Activated T-helper 1 cell treated with anti-CD3 and anti-CD28 coated beads, Interleukin-2, amount 50 U/mL, for 16 hours (primary cell): ENCODE measurements at places on chromosomes 1 and 21.

DNA sequence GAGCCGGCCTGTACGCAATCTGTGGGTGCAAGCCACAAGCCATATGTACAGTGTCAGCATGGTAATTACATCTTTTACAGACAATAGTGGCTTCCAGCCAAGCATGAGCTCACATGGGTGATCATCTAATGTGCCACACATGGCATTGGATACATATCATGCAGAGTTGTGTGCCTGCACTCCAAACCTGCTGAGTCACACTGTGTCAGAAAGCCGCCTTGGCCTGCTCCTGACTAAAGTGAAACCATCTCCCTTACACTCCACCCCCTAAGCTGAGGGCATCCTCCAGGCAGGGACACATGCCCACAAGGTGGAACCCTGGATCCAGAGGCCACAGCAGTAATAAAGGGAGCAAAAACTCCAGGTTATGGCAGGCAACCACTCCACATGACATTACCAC lies 72.5 kb downstream of the KCNT2 start:
- no peak for DNase-seq

DNA sequence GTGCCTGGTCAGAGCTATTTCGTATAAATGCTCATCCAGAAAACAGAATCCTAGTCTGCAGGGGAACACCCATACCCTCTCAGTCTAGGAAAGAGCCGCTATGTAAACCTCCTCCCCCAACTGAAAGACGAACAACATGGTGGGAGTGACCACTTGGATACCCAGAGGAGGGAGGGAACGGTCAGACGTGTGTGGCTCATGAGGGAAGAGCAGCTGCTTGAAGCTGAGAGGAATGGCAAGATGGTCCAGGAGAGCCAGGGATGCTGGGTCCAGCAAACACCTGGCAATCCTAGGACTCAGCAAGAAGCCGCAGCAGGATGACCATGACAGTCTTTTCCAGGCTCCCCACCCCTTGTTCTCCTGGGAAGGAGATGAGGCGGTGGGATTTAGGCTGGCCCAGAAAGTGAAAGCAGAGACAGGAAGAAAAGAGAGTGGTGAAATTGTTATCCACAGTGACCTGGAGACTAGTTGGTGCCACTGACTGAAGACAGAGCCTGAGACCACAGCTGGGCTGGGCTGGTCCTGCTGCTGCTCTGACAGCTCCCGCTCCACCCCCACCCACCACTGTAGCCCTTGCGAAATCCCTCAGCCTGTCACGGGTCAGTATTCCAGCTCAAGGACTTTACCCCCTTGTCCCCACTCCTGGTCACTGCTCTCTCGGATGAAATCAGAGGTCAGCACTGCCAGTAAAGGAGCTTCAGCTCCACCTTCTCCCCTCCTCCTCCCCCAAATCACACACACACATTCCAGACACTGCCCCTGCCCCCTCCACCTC lies 3.6 kb downstream of the CERS2 start:
- DNase-seq = no peak

GRCh38 chr21:26127918-26128317 lies 42.7 kb downstream of the APP start:
- DNase-seq = no peak

DNA sequence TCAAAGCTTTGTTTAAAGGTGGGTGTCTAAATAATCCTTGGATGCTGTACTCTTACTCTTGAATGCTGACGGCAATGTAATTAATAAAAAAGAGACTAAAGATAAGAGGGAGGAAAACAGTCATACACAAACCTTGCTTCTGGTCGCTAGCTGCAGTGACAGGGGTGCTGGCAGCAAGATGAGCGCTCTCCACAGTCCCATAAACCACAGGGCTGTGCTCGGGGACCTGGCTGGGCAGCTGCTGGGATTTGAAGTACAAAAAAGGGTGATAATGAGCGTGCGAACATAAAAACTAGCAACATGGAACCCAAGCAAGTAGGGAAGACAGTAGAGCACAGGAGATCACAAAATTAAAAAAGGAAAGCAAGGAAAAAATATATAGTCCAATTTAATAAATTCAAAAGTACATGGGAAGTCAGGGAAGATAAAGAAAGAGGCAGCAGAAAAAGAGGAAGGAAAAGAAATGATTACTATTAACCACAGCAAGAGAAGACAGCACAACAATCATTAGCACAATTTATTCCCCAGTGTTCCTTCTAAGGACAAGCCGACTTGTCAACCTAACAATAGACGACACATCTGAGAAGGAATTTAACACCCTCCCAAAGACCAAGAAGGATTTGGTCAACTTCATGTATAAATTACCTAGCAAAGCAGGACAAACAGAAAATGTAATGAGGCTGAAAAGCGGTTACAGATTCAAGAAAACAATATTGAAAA lies 162.9 kb upstream of the HP1BP3 start:
- DNase-seq = no peak

- no peak for DNase-seq
These were observed 35.8 kb upstream of the H6PD start for GRCh38 chr1:9198538-9199361.

- DNase-seq = no peak
These were observed 16.3 kb downstream of the ZFYVE9 start for GRCh38 chr1:52158218-52158617.

- DNase-seq = peak; percentile 15
These were observed 216.8 kb downstream of the TOMM20 start for GRCh38 chr1:234911787-234912186.

GRCh38 chr1:155504207-155504606 lies 58.4 kb downstream of the ASH1L start:
- DNase-seq = no peak

GRCh38 chr21:33126569-33126968 lies 56.6 kb downstream of the OLIG1 start:
- DNase-seq = no peak

DNA sequence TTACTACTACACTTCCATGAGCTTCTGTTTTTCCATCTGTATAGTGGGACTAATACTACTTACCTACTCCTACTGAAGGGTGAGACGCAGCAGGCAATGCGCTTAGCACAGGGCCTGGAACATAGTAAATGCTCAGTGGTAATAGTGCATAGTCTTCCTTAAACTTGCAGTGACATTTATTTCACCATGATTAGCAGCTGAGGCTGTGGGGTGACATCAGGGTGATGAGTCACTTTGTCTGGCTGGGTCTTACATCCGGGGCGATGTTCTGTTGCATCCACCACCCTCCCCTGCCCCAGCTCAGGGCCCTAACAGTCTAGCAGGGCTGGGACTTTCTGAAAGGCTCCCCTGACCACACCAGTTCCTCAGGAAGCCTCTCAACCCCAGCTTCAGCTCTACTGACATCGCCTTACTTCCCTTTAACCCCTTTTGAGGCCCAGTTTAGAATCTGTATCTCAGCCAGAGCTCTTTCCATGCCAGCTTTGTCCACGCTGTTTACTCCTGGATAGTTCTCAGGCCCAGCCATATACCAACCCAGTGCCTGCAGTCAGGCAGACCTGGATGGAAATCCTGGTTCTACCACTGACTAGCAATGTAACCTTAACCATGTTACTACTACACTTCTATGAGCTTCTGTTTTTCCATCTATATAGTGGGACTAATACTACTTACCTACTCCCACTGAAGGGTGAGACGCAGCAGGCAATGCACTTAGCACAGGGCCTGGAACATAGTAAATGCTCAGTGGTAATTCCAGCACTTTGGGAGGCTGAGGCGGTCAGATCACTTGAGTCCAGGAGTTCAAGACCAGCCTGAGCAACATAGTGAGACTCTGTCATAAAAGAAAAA lies 66.3 kb downstream of the CD58 start:
- DNase-seq = peak; percentile 65

- no peak for DNase-seq
These were observed 4.1 kb downstream of the PRDM15 start for GRCh38 chr21:41875086-41875485.
